Gastroesophageal sphincter (tissue), 4 donors: ENCODE measurements at places on chromosomes 12 and 14.

- no peak for ATAC-seq
Measured at GRCh38 chr12:43022838-43023237, 433.3 kb upstream of the PRICKLE1 start.

DNA sequence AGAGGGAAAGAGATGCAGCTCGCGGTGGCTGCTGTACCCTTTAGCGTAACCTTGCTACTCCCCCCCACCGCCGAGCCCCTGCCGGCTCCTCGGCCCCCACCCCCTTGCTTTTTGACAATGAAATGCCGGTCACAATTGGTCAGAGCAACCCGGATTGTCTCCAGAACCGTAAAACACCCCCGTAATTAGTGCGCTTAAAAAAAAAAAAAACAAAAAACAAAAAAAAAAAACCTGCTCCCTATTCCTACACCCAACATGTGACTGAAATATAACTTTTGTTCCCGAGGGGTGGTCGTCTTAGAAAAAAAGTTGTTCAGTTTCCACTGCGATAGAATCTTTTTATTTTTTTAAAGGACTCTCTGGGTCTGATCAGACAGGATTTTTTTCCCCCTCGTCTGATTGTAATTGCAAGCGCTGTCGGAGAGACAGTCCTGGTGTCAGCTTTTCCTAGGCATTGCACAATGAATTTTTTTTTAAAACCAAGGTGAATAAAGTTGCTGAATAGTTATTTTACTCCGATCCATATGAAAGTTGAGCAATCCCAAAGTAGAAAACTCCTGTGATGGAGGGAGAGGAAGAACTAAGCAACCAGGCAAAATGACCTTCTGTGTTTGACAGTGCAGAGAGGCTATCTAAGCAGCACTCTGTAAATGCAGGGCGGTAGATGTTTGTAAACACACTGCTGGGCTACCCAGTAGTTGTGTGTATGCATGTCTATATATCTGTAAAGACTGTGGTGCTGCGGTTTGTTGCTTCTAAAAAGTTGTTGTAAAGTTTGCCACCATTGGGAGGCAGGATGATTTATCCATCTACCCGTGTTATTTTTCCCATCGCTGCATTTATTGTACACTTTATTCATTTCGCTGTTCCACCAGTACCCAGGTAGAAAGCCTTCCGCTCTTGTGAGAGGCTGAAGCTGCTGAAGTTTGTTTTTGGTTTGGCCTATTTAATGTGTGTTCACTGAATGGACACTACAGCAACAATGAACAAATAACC, 1.1 kb downstream of the ETV6 start:
- ATAC-seq = no peak

DNA sequence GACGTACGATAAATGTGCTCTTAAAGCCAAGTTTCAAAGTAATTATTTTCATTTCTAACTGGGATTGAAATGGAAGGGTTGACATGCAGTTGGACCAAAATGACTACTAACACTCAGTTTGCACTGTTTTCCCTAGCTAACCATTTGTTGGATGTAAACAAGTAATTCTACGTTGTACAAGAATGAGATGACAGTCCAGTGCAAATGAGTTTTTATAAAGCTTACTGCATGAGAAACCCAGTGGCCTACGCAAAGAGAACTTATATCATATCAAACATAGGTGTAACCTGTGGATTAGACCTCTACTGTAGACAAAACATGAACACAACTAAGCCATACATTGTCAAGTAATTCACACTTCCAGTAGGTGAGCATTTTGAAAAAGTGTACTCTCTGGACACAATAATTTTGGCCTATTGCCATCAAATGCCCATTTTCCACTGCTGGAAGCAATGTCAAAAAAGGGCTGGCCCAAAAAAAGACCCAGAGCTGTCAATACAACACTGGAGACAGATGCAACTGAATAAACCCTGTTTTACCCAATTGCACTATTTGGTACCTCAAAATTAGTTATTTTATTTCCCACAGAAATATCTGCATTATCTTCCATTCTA, 12.8 kb downstream of the SLC38A2 start:
- no peak for ATAC-seq

GRCh38 chr12:88142610-88142991, 494 bp downstream of the TMTC3 start:
- no peak for ATAC-seq

GRCh38 chr12:89756585-89757398, 48.2 kb upstream of the ATP2B1 start:
- ATAC-seq = peak; percentile 70

- no peak for ATAC-seq
Measured at GRCh38 chr12:103930787-103931735, 851 bp downstream of the HSP90B1 start.

- ATAC-seq = no peak
Measured at GRCh38 chr14:52919971-52920370, 30.9 kb downstream of the FERMT2 start.

DNA sequence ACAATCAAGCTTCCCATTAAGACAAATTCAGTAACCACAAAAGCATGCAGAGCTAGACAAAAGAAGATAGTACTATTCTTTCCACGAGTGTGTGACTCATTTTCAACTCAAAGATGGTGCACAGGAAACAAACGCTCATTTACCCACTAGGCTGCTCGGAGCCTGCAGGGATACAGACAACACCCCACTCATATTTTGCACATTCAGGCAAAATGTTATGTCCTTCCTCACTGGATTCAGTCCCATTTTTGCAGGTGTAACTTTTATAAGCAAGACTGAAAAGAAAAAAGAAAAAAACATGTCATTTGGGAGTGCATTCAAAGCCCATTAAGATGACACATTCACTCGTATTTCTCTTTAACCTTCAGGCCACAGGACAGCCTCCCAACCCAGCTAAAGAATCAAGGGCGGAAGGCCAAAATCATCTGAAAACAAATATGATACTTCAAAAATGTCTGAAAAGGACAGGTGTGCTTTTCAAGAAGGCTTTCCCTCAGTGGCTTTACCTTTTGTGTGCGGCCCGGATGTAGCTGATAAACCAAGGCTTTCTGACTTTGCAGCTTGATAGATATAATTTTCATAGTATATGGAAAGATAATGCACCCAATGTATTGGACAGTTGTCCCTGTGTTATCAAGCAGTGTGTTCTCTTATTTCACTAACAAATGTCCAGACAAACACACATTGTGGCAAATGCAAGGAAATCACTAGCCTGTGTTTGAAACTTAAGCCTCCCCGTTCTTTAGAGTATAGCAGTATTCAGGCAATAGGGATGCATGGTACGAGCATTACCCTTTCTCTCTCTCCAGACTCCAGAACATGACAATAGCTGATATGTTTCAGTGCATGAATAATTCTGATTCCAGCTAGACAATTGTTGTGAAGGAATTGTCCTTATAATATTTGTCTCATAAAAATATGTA, 147.8 kb upstream of the KRR1 start:
- ATAC-seq = no peak
